ENCODE measurements at places on chromosomes 2 and 18.

DNA sequence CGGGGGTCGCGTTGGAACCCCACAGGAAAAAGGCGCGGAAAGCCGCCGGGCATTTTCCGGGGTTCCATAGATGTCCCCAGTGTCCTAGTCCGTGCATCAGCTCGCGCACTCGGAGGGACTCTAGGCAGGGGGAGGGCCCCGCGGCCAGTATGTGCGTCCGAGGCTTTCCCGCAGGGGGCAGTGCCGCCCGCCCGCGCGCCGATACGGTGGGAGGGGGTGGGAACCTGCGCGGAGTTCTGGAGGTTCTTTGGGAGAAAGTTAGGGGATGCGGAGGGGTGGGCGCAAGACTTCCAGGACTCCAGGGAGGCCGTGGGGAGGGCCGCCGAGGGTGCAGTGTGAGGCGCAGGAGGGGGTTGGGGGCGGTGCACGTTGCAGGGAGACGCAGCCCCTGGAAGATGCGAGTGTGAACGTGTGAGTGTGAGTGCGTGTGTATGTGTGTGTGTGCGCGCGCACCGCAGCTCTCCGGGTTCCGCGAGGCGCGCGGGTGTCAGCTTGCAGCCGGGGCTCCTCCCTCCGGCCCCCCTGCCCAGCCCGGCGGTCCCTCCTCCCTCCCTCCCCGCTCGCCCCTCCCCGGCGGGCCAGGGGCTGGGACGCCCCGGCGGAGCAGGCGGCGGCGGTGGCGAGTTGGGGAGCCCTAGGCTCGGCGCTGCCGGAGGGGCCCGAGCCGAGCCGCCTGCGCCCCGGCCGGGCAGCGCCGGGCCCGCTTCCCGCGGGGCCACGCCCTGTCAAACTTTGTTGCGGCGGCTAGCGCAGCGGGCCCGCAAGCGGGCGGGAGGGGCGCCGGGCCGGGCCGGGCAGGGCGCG is at the start of gene TCF7L1:
Gene TCF7L1 (plus strand): TSS at position 559 of the 804 bp plus-strand sequence. CDS start 293 bp downstream, outside the sequence.
- DNase-seq: peak; percentile 95

DNA sequence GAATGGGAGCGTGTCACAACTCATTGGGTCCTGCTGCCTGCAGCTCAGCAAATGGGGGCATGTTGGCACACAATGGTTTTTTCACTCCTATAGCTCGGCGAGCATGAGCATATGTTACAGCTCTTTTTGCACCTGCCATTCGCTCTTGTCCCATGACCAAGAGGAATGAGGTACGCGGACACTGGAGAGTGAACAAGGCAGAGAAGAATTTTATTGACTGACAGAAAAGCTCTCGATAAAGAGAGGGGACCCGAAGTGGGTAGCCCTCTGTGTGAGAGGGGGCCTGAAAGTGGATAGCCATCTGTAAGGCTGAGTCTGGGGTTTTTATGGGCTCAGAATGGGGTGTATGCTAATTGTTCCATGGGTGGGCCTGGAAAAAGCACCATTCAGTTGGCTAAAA is 5.5 kb downstream of the ACYP2 start:
- DNase-seq: no peak

DNA sequence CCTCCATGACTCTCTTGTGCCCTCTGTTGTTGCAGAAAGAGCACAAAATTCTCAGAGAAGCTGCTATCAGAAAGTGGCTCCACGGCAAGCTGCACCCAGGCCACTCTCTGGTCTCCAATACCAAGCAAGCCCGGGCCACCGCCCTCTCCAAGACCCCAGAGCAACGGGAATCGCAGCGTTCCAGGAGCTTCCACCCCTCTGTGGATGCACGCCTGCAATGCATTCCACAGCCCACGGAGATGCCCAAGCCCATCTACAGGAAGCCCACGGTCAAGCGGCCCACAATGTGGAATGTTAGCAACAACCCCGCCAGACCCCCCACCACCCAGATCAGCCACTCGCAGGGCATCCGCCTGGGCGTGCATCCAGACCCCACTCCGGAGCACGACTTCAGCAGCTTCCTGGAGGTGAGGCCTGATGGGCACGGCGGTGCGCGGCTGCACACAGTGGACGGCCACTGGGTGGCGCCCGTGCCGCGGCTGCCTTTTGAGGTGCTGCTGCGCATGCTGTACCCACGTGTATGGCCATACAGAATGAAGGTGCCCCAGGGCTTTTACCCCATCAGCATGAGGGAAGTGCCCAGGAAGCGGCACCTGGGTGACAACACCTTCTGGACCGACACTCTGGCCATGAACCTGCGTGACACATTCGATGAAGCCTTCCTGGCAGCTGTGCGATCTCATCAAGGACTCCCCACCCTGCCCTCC is 6.3 kb downstream of the ANKRD53 start:
- no peak for DNase-seq

- peak; percentile 86 for DNase-seq
These were observed 13.3 kb downstream of the CHPF start for GRCh38 chr2:219530048-219530963.

DNA sequence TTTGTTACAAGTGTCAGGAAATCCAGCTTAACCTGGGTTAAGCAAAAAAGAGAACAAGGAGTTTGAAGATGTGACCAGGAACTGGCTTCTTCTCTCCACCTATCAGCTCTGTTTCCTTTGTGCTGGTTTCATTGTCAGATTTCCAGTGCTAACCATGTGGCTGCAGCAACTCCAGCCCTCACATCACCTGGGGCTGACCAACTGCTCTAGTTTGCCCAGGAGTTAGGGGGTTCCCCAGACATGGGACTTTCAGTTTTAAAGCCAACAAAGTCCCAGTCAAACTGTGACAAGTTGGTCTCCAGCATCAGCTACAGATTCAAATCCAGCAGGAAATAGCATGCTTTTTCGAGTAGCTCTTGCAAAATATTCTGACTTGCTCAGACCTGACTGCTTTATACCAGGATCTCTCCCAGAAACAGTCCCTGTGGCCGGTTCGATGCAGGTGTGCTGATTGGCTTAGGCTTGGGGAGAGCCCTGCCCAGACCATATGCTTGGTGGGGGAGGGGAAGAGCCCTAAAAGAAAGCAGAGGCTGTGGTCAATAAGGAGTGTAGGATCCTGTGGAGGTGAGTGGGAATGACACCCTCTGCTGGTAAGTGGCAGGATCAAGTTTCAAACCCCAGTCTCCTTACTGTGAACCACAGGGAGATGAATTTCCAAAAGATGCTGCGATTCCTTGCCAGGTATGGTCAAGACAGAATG is 49.5 kb downstream of the KCNE4 start:
- DNase-seq: no peak

GRCh38 chr2:26401739-26402541 is at the start of gene DRC1:
DRC1 (plus strand) TSS chr2:26401920; CDS start chr2:26401990, 70 bp downstream.
- peak; percentile 55 for DNase-seq

GRCh38 chr2:226906163-226906693 is 70.4 kb downstream of the RHBDD1 start:
- DNase-seq: no peak

GRCh38 chr18:9951022-9951859 is 37.4 kb downstream of the VAPA start:
- DNase-seq: peak; percentile 46

DNA sequence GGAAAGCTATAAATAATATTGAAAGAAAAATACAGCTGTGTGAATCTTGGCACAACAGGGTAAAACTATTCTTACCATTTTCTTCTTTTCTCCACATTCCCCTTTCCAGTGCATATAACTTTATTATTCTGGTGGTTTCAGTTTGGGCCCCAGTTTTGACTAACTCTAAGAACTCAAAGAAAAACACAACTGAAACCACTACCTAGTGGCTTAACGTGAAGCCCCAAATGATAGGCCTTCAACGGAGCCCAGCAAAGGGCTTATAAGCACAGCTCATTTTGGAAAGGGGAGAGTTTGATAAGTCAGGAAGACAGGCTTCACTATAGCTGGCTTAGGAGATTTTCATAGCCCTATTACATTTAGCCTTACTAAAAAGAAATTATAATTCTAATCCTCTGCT is 62.4 kb downstream of the PPP1R1C start:
- DNase-seq: no peak

DNA sequence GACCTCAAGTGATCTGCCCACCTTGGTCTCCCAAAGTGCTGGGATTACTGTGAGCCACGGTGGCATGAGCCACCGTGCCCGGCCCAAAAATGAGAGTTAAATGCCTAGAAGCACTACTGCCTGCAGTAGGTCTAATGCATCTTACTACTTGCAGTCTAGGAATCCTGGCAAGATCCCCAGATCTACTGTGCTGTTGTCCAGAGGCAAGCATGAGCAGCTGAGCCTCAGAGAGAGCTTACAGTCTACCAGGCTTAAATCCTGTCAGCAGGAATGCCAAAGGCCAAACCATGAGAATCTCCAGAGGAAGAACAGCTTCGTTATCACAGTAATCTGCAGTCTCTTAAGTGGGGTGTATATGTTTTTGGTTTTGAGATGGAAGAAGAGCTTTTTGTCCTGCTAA is 54.4 kb downstream of the XRCC5 start:
- DNase-seq: no peak

DNA sequence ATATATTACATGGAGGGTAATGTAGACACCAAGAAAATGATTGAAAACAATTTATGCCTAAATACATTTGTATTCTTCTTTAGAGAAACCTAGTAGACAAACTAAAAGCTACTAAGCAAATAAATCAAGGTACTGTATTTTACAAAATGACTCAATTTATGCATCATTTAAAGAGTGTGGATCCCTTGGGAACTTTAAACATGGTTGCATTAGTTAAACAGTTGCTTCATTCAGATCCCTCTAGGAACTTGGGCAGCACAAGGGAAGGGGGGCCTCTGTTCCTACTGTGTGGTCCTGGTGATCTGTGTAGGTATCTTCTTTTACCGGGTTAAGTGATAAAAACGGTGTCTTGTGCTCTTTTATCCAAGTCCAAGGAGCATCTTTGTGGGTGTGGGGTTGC is 31.5 kb upstream of the ATP8B1 start:
- DNase-seq: no peak

GRCh38 chr2:74831693-74832530 is 2.0 kb upstream of the HK2 start:
- DNase-seq: no peak

DNA sequence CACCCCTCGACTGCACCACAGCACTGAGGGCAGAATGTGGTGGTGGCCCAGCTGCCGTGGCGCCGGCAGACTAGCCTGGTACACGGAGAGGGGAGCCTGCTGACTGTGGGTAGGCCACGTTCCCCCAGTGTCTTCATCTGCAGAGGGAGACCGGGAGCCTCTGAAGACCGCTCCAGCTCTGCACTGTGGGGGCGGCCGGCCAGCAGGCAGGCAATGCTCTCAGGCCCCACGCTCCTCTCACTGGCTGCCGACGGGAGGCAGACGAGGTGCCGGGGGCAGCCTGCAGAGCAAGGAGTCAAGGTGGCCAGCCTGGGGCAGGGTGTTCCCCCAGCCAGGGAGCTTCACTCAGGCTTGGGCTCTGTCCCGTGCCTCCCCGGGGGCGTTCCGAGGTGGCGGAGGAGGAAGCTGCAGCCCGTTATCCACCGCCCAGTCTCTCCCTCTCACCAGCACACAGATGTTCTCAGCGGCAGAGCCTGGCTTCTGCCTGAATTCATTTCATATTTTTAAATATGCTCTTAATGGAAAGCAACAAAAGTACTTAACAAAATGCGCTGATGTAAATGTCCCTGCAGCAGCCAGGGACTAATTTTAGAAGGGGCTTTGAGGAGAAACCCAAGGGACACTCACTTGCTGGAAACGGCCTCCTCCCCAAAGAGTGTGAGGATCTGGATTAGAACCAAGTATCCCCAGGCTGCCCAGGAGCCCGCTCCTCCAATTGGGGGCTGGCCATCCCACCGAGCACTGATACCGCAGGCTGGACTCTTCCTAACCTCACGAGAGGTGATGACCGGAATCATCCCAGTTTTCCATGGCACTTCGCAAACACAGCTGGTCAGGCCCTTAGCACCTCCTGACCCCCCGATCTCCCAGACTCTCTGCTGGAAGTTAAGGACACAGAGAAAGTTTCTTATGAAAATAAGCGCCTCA is 87.8 kb downstream of the HDAC4 start:
- DNase-seq: no peak

DNA sequence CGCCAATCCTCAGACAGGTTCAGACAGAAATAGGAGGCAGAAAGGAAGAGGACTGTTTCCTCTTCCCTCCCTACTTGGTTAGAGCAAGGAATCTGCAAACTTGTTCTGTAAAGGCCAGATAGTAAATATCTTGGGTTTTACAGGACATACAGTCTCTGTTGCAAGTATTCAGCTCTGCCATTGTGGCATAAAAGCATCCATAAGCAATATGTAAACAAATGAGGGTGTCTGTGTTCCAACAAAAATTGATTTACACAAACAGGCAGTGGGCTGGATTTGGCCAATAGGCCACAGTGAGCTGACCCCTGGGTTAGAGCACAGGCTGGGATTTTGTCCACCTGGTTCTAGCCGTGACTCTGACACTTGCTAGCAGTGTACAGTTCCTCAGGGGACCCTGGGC is 89.4 kb downstream of the NRP2 start:
- no peak for DNase-seq

- DNase-seq: no peak
These were observed 53.4 kb upstream of the SETBP1 start for GRCh38 chr18:44627280-44627679.

DNA sequence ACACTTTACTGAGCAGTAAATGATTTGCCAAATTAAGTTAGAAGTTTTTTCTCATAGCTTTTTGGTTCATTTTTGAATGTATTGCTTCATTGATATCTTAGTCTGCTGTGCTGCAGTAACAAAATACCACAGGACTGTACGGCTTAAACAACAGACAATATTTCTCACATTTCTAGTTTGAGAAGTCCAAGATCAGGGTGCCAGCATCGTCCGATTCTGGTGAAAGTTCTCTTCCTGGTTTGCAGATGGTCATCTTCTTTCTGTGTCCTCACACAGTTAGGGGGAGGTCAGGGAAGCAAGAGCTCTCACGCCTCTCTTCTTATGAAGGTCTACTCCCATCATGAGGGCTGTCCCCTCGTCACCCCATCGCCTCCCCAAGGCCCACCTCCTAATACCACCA is 325.4 kb downstream of the PTPRM start:
- no peak for DNase-seq

- no peak for DNase-seq
These were observed 537.2 kb upstream of the DCC start for GRCh38 chr18:51802569-51803428.

GRCh38 chr2:166432331-166432730 is 56.6 kb upstream of the SCN9A start:
- no peak for DNase-seq

DNA sequence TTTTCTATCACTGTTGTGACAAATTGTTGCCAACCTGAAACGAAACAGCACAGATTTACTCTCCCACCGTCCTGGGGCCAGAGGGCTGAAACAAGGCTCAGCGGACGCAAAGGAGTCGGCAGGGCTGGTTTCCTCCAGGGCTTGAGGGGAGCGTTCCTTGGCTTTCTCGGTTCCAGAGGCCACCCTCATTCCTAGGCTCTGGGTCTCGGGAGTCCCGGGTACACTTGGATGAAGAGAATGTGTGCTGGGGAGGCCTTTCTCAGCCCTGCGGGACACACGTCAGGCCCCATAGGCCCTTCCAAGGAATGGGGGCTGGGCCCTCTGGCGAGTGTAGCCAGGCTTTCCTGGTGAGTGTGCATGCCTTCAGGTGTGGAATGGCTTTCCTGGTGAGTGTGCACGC is 287.3 kb upstream of the HS6ST1 start:
- DNase-seq: no peak

Data from hindlimb muscle (tissue), 1 donor.